ENCODE measurements at places on chromosomes 2 and 18.

GRCh38 chr2:64630752-64631151, 23.0 kb downstream of the SERTAD2 start:
- H3K4me1 ChIP-seq: peaks cover 22% of the 10 kb centered on the region
- no peaks in the 10 kb centered on the region for H3K27me3 ChIP-seq
- DNase-seq: no peak
- no peaks in the 10 kb centered on the region for H3K36me3 ChIP-seq

DNA sequence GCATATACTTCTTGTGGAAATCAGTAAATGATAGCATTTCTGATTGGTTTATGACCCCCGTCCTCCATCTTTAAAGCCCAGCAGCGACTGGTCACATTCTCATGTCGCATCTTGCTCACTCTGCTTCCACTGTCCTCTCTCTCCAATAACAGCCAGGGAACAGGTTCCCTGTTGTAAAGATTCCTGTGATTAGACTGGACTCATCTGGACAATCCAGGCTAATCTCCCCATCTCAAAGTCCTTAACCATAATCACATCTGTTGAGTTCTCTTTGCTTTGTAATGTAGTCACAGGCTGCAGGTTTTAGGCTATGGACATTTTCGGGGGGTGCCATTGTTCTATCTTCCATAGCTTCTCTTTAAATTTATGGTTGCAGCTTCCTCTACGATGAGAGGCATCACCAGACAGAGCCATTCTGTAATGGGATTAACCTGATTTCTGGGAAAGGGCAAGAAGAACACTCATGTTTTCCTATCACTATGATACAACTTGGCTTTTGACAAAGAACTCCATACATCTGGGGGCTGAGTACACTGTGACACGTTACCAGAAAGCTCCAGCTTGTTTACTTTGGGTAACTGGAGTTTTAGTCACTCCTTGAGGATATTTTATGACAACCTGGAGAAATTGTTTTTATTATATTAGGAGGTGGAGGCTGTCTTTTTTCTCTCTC, 159.0 kb downstream of the NYAP2 start:
- H3K27me3 ChIP-seq: no peaks in the 10 kb centered on the region
- H3K4me1 ChIP-seq: no peaks in the 10 kb centered on the region
- H3K4me3 ChIP-seq: no peak overlapping the region

DNA sequence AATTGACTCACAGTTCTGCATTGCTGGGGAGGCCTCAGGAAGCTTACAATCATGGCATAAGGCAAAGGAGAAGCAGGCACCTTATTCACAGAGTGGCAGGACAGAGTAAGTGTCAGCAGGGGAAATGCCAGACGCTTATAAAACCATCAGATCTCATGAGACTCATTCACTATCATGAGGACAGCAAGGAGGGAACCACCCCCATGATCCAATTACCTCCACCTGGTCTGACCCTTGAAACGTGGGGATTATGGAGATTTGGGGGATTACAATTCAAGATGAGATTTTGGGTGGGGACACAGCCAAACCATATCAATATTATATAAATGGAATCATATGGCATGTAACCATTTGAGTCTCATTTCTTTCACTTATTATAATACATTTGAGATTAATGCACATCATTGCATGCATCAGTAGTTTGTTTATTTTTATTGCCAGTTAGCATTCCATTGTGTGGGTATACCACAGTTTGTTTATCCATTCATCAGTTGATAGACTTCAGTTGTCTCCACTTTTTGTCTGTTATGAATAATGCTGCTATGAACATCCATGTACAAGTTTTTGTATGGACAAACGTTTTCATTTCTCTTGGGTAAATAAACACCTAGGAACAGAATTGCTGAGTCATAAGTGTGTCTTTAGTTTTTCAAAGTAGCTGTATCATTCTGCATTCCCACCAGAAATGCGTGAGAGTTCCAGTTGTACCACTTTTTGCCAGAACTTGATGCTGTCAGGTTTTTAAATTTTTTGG, 5.8 kb upstream of the SRBD1 start:
- H3K4me1 ChIP-seq: no peaks in the 10 kb centered on the region
- no peak overlapping the region for H3K27ac ChIP-seq
- no peaks in the 10 kb centered on the region for H3K36me3 ChIP-seq

DNA sequence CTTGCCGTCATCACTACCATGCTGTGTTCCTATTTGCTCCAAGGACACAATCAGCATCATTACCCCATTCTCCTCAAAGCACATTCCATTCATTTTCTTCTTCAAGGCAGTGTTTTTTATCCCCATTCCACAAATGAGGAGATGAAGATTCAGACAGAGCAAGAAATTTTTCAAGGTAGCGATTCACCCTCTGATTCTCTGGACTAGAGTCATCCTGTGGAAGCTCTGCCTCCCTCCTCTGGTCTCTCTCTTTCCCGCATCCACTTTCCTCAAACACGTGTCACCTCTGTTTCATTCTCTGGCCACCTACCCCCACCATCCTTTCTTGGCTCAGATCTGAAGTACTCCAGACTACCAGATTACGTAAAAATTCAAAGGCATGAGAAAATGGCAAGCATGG, 297.9 kb downstream of the SOX11 start:
- no peak for DNase-seq
- no peaks in the 10 kb centered on the region for H3K36me3 ChIP-seq
- no peak overlapping the region for H3K4me3 ChIP-seq
- H3K4me1 ChIP-seq: no peaks in the 10 kb centered on the region

DNA sequence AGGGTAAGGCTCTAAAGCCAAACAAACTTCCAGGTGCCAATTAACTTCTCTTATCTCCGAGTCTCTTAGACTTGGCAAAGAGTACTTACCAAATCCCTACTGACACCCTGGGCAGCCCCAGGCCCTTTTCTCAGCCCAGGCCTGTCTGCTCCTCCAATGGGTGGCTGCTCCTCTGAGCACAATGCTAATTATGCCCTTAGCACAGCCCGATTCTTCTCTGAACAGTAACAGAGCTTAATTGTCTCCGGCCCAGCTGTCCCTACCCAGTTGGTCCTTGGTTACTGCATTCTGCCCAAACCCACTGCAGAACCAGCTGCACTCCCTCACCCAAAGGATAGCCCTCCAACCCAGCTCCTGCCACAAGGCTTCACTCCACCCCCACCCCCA, 110.3 kb downstream of the SMAD7 start:
- no peak overlapping the region for H3K4me3 ChIP-seq
- no peak overlapping the region for H3K27ac ChIP-seq
- no peaks in the 10 kb centered on the region for H3K27me3 ChIP-seq
- peaks cover 59% of the 10 kb centered on the region for H3K4me1 ChIP-seq

GRCh38 chr18:78523850-78524249, 455.8 kb upstream of the SALL3 start:
- H3K27ac ChIP-seq: no peak overlapping the region
- no peaks in the 10 kb centered on the region for H3K27me3 ChIP-seq
- H3K4me1 ChIP-seq: no peaks in the 10 kb centered on the region
- H3K4me3 ChIP-seq: no peak overlapping the region
- H3K36me3 ChIP-seq: no peaks in the 10 kb centered on the region

- DNase-seq: no peak
- no peak overlapping the region for H3K4me3 ChIP-seq
- no peaks in the 10 kb centered on the region for H3K27me3 ChIP-seq
- H3K36me3 ChIP-seq: no peaks in the 10 kb centered on the region
Measured at GRCh38 chr2:178990533-178991241, 59.2 kb downstream of the CCDC141 start.

DNA sequence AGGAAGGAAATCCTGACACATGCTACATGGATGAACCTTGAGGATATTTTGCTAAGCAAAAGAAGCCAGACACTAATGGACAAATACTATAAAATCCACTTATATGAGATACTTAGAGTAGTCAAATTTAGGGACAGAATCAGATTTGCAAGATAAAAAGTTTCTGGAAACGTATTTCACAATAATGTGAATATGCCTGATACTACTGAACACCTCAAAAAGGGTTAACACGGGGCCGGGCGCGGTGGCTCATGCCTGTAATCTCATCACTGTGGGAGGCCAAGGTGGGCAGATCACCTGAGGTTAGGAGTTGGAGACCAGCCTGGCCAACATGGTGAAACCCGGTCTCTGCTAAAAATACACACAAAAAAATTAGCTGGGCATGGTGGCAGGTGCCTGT, 1.7 kb upstream of the RMC1 start:
- no peaks in the 10 kb centered on the region for H3K27me3 ChIP-seq
- DNase-seq: no peak
- no peak overlapping the region for H3K27ac ChIP-seq
- peaks cover 9% of the 10 kb centered on the region for H3K4me1 ChIP-seq
- no peaks in the 10 kb centered on the region for H3K36me3 ChIP-seq

DNA sequence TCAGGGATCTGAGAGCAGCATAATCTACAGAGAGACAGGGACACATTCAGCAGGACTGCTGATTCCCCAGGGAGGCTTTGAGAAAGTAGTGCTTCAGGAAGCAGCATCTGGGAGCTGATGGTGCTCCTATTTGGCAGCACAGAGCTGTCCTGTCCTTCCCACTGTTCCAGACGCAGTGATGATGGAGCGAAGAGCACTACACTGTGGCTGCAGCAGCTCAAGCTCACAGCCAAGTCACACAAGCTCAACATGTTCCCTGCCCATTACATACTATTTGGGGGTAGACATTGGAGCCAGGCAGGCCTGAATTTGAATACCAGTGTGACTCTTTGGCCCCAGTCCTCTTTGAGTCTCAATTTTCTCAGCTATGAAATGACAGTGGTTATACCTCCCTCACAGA, 15.2 kb upstream of the GALM start:
- no peak overlapping the region for H3K27ac ChIP-seq
- H3K27me3 ChIP-seq: no peaks in the 10 kb centered on the region
- no peak for DNase-seq
- peaks cover 6% of the 10 kb centered on the region for H3K4me1 ChIP-seq

GRCh38 chr2:191811807-191812602, 34.9 kb downstream of the CAVIN2 start:
- no peak overlapping the region for H3K4me3 ChIP-seq
- H3K27me3 ChIP-seq: no peaks in the 10 kb centered on the region
- H3K4me1 ChIP-seq: no peaks in the 10 kb centered on the region

DNA sequence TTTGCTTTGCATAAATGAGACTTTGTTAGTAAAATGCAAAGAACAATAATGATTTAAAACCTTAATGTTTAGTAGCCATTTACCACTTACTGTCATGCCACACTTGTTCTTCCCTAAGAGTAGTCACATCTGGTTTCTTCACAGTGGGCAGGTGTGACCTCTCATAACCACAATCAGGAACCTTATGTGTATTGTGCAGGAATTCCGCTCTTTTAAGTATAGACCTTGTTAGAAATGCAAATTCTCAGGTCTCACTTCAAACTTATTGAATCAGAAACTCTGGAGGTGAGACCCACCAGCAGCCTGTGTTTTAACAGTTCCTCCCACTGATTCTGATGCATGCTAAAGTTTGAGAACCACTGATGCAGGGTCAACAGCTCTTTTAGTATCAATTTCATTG, 518.8 kb upstream of the MEX3C start:
- H3K4me1 ChIP-seq: no peaks in the 10 kb centered on the region
- H3K4me3 ChIP-seq: no peak overlapping the region
- H3K36me3 ChIP-seq: no peaks in the 10 kb centered on the region
- H3K27ac ChIP-seq: no peak overlapping the region
- no peak for DNase-seq
- no peaks in the 10 kb centered on the region for H3K27me3 ChIP-seq

DNA sequence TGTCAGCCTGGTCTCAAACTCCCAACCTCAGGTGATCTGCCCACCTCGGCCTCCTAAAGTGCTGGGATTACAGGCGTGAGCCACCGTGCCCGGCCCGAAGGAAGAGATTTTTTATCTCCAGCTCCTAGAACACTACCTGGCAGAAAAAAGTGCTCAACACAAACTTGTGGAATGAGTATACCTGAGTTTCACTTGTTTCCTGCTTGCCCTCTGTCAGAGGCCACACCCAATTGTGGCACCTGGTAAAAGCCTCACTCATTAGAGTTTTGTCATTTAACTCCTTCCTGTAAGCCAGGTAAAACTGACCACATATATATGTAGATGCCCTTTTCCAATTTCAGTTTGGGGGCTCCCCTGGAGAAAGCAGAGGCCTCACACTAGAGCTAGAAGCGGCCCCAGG, 42.2 kb upstream of the RTN4 start:
- peak overlapping the region; percentile 30 for H3K27ac ChIP-seq
- no peak for DNase-seq
- H3K27me3 ChIP-seq: no peaks in the 10 kb centered on the region
- H3K4me3 ChIP-seq: no peak overlapping the region
- H3K36me3 ChIP-seq: no peaks in the 10 kb centered on the region
- peaks cover 12% of the 10 kb centered on the region for H3K4me1 ChIP-seq

DNA sequence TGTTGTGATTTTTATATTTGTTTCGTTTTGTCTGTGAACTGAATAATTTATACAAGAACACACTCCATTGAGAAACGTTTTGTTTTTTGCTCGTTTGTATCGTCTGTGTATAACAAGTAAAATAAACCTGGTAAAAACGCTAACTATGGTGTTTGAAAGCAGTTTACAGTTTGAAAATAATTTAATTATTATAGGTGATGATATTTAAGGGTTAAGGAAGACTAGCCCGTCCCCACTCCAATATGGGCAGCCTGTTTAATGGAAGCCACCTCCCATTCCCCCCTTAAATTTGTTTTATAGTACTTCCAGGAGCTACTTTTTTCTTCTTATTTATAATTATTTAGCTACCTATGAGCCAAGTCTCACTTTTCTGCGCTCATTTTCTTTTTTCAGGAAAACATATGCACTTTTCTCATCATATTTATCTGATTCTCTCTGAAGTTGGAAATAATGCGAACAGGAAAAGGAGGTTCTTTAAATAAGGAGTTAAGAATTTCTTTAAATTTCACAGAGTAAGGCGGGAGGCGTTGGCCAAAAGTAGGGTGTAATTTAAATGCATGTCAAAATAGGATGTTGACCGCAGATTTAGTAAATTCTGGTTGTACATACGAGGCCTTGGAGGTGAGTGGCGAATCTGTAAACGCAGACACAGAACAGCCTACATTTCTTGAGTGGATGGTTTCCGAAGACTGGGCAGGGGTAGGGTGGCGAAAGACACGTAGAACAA, 9.8 kb downstream of the TBR1 start:
- no peak overlapping the region for H3K27ac ChIP-seq
- H3K36me3 ChIP-seq: no peaks in the 10 kb centered on the region
- H3K27me3 ChIP-seq: peaks cover 100% of the 10 kb centered on the region
- H3K4me3 ChIP-seq: no peak overlapping the region
- H3K4me1 ChIP-seq: peaks cover 19% of the 10 kb centered on the region

GRCh38 chr2:175815537-175815936, 186.5 kb downstream of the LNPK start:
- no peak overlapping the region for H3K27ac ChIP-seq
- no peaks in the 10 kb centered on the region for H3K4me1 ChIP-seq
- H3K36me3 ChIP-seq: no peaks in the 10 kb centered on the region
- H3K4me3 ChIP-seq: no peak overlapping the region
- no peaks in the 10 kb centered on the region for H3K27me3 ChIP-seq

DNA sequence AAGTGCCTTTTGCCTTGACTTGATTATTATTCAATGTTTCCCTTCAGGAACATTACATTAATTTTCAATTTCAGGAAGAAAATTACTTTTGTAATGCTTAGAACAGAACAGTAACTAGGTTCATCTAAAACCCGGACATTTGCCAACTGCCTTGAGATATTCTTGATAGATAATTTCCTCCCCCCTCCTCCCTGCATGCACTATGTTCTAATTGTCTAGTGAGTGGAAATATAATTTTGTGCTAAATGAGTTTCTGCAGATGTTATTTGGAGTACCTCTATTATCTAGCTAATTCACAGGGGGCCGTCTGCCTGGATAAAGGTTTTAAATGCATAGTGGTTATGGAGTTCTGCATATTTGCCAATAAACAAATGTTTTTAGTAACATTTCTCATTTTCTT, 200.3 kb upstream of the SLC39A10 start:
- H3K4me3 ChIP-seq: no peak overlapping the region
- H3K4me1 ChIP-seq: no peaks in the 10 kb centered on the region
- no peak overlapping the region for H3K27ac ChIP-seq
- H3K27me3 ChIP-seq: no peaks in the 10 kb centered on the region
- no peaks in the 10 kb centered on the region for H3K36me3 ChIP-seq

Measured in hepatocyte (in vitro differentiated cells).